ENCODE measurements at places on chromosomes 3 and 15. TPM values are rescaled to one million over a fixed set of nuclear protein-coding genes. Genes with fewer than 3 reads are reported as not detected.

GRCh38 chr15:34039790-34040113 lies 748 bp upstream of the AVEN start:
- DNase-seq = no peak

GRCh38 chr15:77597804-77598453 lies 34.8 kb downstream of the LINGO1 start:
- DNase-seq = no peak

- no peak for DNase-seq
Measured at GRCh38 chr15:92921215-92922131, 21.3 kb downstream of the CHD2 start.

DNA sequence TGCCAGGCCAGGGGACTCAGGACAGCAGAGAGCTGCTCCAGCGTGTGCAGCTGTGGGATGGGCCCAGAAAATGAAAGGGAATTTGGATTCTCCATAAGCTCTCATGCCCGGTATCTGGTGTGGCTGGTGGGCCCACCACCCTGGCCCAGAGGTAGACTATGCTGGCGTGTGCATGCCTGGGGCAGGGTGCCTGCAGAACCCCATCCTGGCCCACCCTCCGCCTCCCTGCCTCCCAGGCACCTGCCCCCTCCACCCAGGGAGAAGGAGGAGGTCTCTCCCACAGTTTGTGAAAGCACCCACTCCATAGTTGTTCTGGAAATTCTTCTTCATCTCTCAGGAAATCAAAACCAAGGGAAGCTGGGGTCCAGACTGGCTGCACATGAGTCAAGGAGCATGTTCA lies 112.9 kb downstream of the ADCY5 start:
- DNase-seq = no peak

Gene CHRFAM7A
- 3.9 TPM for total RNA-seq

Gene NR2E3
- 0.69 TPM for total RNA-seq

Gene CILP
- total RNA-seq = 0.12 TPM

Gene IL12A
- not detected for total RNA-seq

Gene NUP210
- total RNA-seq = 2.4 TPM

Gene GOLGA6L10
- total RNA-seq = 0.96 TPM

Gene NCEH1
- 1.5 TPM for total RNA-seq

Gene IDH3A
- total RNA-seq = 40.2 TPM

Gene CD200R1
- total RNA-seq = not detected

Gene DNAJA4
- total RNA-seq = 2.4 TPM

Gene GPR149
- 0.25 TPM for total RNA-seq

Gene SAMMSON
- total RNA-seq = not detected
